Stimulated activated CD4-positive, alpha-beta T cell treated with anti-CD3 and anti-CD28 coated beads, Interleukin-12 subunit alpha, Interleukin-12 subunit beta, amount 100 ng/mL, for 4 hours (primary cell): ENCODE measurements at places on chromosomes 1 and 21.

DNA sequence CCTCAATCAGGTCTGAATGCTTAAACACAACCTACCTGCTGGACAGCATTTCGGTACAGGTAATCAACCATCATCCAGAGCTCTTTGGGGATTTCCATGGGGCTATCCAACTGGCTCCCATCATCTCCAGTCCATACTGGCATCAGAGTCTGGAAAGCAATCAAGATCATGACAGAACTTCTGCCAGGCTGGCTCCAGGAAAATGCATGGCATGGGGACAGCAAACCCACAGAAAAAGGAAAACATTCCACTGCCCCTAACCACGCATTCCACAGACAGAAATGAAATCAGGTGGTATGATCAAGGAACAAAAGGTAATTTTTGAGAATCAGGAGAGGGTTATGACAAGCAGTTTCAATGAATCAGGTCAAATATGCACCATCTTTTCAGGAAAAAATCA is 9.1 kb upstream of the MTF1 start:
- no peak for DNase-seq

- no peak for DNase-seq
Observed at GRCh38 chr1:178486100-178487069, 10.4 kb downstream of the CLEC20A start.

GRCh38 chr1:213474054-213474453 is 423.0 kb downstream of the RPS6KC1 start:
- no peak for DNase-seq

- no peak for DNase-seq
Observed at GRCh38 chr1:232932486-232933425, 17.7 kb upstream of the NTPCR start.

- DNase-seq: no peak
Observed at GRCh38 chr1:95467036-95467435, 233.0 kb downstream of the RWDD3 start.

DNA sequence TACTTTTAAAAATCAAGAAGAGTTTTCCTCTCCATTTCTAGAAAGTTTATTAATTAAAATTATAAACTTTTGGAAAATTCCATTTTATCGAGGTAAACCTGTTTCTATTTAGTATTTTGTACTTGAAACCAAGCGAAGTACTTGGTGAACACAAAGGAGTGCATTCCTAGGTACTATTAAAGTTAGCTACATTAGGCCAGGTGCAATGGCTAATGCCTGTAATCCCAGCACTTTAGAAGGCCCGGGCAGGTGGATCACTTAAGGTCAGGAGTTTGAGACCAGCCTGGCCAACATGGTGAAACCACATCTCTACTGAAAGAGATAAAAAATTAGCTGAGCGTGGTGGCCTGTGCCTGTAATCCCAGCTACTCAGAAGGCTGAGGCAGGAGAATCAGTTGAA is 292.2 kb downstream of the NTNG1 start:
- no peak for DNase-seq

GRCh38 chr1:20174937-20175666 is 10.8 kb upstream of the UBXN10 start:
- no peak for DNase-seq

DNA sequence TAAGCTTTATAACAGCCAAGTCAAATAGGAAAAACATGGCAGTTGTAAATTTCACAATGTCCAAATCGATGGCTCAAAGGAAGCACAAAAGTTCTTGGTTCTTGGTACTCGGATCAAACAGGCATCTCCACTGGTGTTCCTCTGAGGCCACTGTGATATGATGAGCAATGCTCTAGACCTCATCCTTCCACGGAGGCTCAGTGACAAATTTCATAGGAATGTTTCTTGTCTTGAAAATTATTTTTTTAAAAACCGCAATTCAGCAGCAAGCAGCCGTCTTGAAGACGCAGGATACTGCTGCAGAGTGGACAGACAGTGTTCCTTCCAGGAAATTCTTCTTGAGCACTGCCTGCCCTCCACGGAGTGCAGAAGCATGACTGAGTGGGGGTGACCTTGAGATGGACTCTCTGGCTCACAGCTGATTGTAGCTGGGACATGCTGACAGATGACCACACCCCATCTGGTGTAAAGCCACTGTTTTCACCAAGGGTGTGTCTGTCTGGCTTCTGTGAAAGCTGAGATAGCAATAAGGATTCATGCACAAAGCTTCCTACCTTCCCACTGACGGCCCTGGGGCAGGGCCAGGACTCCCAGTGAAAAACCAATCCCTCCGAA is 61.9 kb downstream of the TIAM1 start:
- DNase-seq: no peak

GRCh38 chr1:228963795-228964177 is 228.5 kb downstream of the RHOU start:
- no peak for DNase-seq

- DNase-seq: no peak
Observed at GRCh38 chr1:221779771-221780170, 37.9 kb upstream of the DUSP10 start.

GRCh38 chr1:59900640-59901039 is 25.9 kb downstream of the CYP2J2 start:
- no peak for DNase-seq
